Stimulated activated CD4-positive, alpha-beta T cell treated with anti-CD3 and anti-CD28 coated beads, Interleukin-1b, Interleukin-23, amount 100 ng/mL, for 1 hour (primary cell): ENCODE measurements at places on chromosomes 1 and 21.

DNA sequence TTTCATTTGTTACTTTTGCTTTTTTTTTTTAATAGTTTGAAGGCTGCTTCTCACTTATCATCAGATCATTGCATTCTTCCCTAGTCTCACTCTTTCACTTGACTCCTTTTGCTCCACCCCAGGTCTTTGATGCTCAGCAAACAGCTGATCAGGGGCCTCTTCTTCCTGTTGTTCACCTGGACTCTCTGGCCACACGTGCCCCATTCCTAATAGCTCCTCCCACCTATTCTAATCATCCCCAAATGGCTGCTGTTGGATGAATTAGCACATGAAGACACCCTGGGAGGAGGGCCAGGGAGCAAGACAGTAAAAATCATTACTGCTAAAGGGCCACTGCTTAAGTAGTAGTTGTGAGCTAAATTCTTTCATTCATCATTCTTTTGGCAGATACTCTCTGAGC, 119.5 kb downstream of the MAB21L3 start:
- DNase-seq: no peak

GRCh38 chr21:45391743-45392572, 13.0 kb upstream of the COL18A1 start:
- DNase-seq: no peak

DNA sequence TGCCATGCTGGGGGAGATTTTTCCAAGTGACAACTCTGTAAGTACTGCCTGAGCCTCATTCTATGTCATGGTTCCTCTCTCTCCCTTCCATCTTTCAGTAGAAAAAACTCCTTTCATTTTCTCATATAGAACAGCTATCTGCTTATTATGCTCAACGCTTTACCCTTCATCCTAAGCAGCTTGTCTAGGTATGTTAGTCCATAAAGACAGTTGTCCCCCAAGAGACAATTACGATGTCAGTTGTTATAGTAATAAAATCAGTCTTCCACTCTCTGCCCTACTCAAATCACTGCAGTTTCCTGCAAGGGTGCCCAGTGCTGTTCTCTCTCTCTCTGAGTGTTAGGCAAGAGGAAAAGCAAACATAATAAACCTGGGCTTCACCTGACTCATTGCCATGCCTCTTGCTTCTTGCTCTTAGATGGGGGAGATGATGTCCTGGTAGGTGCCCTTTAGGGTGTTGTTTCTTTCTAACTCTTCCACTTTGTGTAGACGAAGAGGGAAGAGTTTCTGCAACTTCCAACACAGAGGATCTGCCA, 59.4 kb downstream of the PAPPA2 start:
- DNase-seq: no peak

- no peak for DNase-seq
These were observed 7.1 kb upstream of the AKNAD1 start for GRCh38 chr1:108863984-108864383.

- peak; percentile 7 for DNase-seq
These were observed 33.2 kb upstream of the PAX7 start for GRCh38 chr1:18597160-18598042.

- no peak for DNase-seq
These were observed 80.4 kb downstream of the ADARB1 start for GRCh38 chr21:45154511-45155508.

- no peak for DNase-seq
These were observed 73.3 kb downstream of the EVI5 start for GRCh38 chr1:92711473-92712165.

- DNase-seq: no peak
These were observed 69.8 kb downstream of the SPSB1 start for GRCh38 chr1:9362488-9362887.

DNA sequence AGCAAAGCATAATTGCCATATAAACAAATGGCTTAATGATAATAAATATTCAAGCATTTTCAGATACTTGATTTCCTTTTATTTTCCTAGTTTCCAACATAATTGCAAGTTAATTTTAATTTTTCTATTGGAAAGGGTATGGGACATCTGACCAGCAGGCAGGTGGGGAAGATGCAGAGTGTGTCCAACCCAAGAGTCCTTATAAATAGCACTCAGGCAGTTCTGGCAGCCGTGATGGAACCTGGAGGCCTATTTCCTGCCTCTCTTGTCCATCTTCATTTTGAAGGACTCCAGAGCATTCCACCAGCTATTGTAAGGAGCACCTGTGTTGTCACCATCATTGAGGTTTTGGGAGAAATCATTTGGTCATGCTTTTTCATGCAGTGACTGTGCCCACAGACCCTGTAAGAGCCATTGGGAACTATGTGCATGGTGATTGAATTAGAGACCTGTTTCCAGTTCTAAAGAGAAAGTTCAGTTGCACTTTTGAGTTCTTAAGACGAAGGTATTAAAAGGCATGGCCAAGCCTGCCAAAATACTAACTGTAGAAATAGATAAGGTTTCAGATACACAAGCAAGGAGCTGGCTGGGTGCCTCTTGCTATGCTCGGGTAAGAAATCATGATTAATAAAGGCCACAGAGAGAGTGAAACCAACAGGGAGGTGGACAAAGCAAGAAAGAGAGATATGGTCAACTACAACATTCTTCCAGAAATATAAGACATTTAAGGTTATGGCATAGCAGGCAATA, 92.3 kb downstream of the SPATA46 start:
- DNase-seq: no peak

GRCh38 chr1:164771619-164772361, 212.8 kb downstream of the PBX1 start:
- DNase-seq: no peak

GRCh38 chr21:46061518-46061917, 36.4 kb upstream of the COL6A2 start:
- DNase-seq: no peak

DNA sequence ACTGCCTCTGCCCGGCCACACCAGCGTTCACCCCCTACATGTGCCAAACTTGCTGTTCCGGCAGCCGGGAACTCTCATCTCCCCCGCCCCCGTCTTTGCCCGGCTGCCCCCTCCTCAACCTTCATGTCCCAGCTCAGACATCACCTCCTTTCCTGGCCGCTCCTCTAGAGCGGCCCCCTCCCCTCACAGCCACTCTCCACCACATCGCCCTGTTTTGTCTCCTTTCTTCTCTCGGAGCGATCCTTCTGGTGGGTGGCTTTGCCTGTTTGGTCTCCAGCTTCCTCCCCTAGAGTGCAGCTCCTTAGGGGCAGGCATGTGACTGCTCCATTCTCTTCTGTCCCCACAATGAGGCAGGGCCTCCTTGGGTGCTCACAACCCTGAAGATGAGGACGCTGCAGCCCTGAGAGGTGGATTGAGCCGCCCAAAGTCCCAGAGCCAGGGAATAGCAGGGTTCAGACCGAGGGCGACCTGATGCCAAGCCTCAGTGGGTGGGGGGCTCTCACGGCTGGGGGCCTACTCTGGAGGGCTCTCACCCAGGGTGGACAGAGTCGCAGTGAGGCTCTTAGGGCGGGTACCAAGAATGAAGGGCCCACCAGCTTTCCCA, 44.9 kb upstream of the ECE1 start:
- DNase-seq: no peak

GRCh38 chr1:91450260-91450659, 45.6 kb upstream of the HFM1 start:
- DNase-seq: no peak

DNA sequence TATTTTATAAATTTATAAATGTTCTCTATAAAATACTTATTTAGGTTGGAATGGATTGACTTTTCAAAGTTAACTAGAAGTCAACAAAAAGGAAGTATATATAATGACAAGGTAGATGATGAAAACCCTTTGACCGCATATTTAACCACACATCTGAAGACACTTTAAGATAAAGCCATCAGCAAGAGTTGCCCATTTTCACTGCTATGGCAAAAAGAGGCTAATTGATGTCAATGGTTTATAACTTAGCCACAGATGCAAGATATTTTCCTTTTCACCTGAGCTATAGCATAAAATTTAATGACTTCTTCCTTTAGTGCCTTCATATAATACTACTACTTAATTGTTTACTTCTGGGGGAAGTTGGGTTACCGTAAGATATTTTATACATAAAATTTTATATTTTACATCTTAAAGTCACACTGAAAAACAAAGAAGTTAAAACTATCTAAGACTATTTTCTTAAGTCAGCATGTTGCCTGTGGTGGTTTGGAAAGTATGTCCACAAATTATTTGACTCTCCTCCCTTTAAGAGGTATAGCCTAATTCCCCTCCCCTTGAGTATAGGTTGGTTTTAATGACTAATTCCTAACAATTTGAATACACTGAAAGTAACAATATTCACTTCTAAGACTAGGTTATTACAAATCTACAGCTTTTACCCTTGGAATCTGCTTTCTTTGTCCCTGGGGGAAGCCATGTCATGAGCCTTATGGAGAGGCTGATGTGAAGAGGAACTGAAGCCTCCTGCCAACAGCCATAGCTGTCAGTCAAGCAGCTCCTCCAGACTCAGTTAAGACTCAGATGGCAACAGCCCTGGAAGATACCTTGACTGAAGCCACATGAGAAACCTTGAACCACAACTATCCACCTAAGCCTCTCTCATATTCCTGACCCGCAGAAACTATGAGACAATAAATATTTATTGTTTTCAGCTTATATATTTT, 40.3 kb upstream of the LRRC8B start:
- no peak for DNase-seq

DNA sequence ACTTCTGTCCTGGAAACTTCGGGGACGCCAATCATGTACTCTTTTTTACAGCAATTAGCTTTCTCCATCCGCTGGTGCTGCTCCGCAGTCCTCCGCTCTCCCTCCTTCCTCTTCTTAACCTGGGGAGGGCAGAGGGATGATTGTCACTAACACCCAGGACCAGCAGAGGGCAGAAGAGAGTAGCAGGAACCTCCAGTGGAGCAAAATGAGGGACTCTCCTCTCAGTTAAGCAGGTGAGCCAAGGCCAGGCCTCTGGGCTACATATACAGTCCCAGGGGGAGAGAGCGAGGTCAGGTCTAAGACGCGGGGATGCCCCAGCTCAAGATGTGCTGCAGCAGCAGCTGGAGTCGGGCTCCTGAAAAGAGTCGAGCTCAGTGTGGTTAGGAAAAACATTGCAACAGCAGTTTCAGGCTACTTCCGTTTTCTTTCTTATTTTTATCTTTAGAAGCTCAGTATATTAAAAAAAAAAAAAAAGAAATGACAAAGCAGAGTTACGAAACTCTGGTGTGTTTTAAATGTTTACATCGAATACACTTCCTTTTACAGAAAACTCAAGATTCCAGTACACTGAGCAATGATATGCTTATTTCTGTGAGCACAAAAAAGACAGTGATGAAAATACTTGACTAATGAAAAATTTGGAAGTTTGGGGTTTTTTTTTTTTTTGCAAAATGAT, 25.7 kb upstream of the NLRP3 start:
- DNase-seq: peak; percentile 66

DNA sequence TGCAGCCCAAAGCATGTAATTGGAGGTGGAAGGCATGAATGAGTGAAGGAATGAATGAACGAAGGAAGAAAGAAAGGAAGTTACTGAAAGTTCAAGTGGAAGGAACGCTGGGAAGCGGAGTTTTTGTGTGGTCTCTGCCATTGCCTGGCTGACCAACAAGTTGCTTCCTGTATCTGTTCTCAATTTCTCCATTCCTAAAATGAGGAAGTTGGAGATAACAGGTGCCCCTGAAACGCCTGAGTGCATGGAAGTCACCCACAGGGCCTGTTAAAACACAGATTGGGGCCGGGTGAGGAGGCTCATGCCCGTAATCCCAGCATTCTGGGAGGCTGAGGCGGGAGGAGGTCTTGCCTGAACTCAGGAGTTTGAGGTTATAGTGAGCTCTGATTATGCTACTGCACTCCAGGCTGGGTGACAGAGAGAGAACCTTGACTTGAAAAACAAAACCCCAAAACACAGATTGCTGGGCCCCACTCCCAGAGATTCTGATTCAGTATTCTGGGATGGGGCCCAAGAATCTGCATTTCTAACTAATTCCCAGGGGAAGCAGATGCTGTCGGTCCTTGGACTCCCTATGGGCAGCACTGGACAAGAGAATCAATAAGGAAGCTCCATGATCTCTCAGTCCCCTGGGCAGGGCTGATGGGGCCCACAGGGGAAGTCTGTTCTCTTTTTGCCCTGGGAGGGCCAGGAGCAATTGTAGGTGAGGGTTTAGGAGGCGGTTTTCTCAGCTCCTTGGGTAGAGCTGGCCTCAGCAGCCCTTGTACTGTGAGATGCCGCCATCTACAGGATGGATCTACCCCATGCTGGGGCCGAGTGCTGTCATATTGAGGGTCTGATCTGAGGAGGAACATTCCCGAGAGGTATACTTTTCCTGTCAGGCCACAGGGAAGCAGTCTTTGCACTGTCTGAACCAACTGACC, 3.3 kb upstream of the CNR2 start:
- no peak for DNase-seq

DNA sequence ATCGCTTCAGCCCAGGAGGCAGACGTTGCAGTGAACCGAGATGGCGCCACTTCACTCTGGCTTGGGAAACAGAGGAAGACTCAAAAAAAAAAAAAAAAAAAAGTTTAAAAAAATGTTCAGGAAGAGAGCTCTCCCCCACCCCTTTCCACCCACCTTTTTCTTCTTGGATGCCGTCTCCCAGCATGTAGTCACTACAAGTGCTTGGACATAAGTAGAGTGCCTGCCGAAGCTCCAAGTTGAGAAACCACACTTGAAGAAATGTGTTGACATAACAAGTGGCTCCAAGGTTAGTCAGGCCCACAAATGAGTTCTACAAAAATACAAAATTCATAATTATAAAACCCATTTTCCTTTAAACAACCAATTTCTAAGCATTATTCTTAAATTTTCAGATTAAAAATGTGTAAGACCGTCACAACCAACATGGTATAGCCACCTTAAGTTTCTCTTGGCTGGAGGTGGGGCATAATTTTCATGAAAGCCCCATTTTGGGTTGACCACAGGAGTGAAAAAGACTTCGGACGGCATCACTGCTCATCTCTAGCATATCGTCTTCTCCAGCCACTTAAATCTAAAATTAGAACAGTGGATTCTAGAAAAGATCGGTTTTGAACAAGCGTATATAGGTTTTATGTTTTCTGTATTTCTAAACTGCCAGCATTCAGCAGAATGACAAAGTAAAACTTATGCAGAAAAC, 26.4 kb downstream of the USP48 start:
- DNase-seq: no peak

DNA sequence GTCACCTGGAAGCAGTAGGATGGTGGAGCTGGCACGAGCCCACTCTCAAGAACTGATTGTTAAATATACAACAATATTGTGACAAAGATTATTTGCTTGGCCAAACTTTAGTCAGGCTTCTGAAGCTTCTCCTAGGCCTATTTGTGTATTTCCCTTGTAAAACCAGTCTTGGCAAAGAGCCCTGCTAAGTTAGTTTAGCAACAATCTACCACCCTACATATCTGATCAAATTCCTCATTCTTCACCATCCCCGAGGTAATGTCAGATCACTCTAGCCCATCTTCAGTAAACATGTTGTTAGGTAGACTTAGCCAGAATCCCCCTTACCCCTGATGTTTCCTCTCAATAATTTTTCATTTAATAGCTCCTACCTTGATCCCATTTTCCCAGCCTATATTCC, 39.6 kb downstream of the XCL1 start:
- no peak for DNase-seq
